ENCODE measurements at places on chromosomes 7 and 10.
A peak's percentile ranks its signal among the peaks of the same experiment; 100 is the strongest.

GRCh38 chr7:77479536-77480088, 57.5 kb upstream of the PTPN12 start:
- DNase-seq, result no peak

DNA sequence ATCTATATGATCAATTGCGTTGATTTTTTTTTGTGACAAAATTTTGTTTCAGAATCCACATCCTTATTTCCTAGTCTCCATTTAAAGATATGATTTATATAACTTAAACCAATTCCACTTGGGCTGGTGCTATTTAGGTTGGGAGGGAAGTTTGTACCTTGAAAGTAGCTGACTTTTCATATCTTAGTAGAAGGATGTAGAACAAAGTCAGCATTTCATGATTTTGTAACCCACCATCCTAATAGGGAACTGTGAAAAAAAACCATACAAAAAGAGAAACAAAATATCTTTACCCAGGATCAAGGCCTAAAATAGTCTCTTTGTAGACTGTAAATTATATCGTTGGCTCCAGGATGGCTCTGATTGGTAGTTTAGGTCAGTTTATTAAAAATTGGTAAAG, 8.3 kb downstream of the HECTD2 start:
- no peak for DNase-seq

DNA sequence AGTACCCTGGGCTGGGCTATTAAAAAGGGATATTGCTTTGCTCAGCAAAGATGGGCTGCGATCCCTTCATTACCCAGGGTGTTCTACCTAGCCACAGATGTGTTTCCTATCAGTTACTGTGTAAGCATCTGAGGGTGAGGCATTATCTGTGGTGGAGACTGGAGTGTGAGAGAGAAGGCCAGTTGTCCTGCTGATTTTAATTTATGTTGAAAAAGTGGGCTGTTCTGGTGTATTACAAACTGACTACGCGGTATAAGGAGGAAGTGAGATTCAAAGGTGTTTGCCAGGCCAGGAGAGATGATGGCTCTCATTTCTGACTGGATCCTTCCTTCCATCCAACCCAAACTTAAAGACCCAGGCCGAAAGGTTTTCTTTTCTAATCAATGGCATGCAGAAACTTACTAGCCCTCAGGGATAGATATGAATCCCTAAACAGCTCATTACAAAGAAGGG, 7.6 kb downstream of the TCF7L2 start:
- DNase-seq, result peak; percentile 20

GRCh38 chr10:110208614-110209453, 1.4 kb downstream of the MXI1 start:
- DNase-seq, result peak; percentile 59

Data from EL (cell line).